Pancreas (tissue), 10 donors: ENCODE measurements at places on chromosomes 3 and 15.

- no peaks in the 10 kb centered on the region for H3K4me1 ChIP-seq
- H3K27me3 ChIP-seq = no peaks in the 10 kb centered on the region
- no peaks in the 10 kb centered on the region for H3K36me3 ChIP-seq
- no peak for DNase-seq
- no peak overlapping the region for H3K27ac ChIP-seq
Observed at GRCh38 chr3:74426571-74426970, 187.9 kb downstream of the CNTN3 start.

DNA sequence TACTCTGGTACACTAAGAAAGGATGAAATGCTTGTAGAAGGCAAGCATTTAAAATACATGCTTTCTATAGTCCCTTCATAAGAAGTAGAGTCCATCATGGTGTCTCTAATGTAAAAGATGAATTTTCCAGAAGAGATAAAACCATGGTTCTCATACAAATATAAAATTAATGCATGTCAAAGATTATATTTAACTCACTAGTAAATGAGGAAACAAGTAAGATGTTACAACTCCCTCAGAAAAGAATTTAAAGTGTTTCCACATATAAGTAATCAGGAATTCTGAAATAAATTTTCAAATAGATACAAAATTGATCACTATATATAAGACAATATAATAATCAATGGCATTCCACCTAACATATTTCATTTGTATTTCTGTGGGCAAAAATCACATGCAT lies 570.3 kb upstream of the CCDC54 start:
- H3K4me1 ChIP-seq = no peaks in the 10 kb centered on the region
- H3K36me3 ChIP-seq = no peaks in the 10 kb centered on the region
- no peak overlapping the region for H3K4me3 ChIP-seq
- DNase-seq = no peak

GRCh38 chr15:40471808-40472150 lies 995 bp downstream of the CHST14 start:
- no peaks in the 10 kb centered on the region for H3K4me1 ChIP-seq
- peak overlapping the region; percentile 88 for H3K27ac ChIP-seq
- no peaks in the 10 kb centered on the region for H3K27me3 ChIP-seq
- peak overlapping the region; percentile 84 for H3K4me3 ChIP-seq
- no peaks in the 10 kb centered on the region for H3K36me3 ChIP-seq
- DNase-seq = peak; percentile 45

DNA sequence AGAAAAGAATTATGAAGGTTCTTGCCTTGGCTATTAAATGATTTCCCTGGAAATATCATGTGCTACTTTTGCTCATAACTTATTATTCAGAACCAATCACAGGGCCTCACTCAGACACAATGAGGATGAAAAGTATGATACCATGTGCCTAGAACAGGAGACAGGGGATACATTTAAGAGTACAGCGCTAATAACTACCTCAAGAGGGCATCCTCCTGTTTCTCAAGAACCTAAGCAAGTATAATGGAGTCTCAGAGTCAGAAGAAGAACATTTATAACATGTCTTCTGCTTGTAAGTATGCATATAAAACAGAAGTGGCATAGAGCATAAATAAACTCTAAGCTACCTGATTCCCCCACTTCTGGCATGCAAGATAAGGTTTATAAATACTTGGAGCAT lies 125.4 kb upstream of the MME start:
- no peaks in the 10 kb centered on the region for H3K27me3 ChIP-seq
- H3K36me3 ChIP-seq = no peaks in the 10 kb centered on the region
- no peaks in the 10 kb centered on the region for H3K4me1 ChIP-seq

- no peak overlapping the region for H3K4me3 ChIP-seq
- no peak overlapping the region for H3K27ac ChIP-seq
- no peaks in the 10 kb centered on the region for H3K36me3 ChIP-seq
- no peaks in the 10 kb centered on the region for H3K27me3 ChIP-seq
- H3K4me1 ChIP-seq = no peaks in the 10 kb centered on the region
Observed at GRCh38 chr3:168977716-168978374, 685.7 kb downstream of the MECOM start.

- H3K27me3 ChIP-seq = no peaks in the 10 kb centered on the region
- H3K27ac ChIP-seq = no peak overlapping the region
Observed at GRCh38 chr3:20511863-20512505, 326.0 kb upstream of the SGO1 start.

DNA sequence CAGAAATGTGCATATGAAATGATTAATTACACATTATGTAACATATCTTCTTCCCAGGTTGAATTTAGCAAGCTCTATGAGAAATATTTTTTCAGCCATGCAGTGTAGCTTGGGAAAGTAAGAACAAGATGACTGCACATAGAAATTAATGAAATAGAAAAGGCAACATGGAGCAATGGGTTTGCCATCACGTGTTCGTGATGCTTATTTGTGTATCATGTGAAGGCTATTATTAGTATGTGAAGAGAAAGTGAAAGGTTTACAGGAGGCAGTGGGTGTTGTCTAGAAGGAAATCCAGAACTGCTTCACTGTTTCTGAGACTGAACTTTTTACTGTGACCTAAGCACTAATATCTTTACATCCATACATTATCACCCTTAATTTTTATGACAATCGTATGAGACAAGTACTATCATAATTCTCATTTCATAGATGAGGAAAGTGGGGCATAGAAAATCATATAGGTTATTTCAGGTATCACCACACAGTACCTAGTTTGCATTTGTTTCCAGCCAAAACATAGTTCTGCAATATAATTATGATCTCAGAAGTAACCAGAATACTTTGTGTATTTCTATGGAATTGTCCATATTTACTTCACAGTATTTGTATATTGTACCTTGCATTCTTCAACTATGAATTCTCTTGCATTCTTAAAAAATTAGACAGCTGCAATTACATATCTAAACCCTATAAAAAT lies 14.9 kb downstream of the SERPINI1 start:
- H3K4me1 ChIP-seq = no peaks in the 10 kb centered on the region
- no peaks in the 10 kb centered on the region for H3K36me3 ChIP-seq
- H3K27ac ChIP-seq = no peak overlapping the region
- no peak overlapping the region for H3K4me3 ChIP-seq
- no peaks in the 10 kb centered on the region for H3K27me3 ChIP-seq

- no peak for DNase-seq
- H3K4me1 ChIP-seq = peaks cover 27% of the 10 kb centered on the region
- peaks cover 23% of the 10 kb centered on the region for H3K36me3 ChIP-seq
Observed at GRCh38 chr3:126473292-126474168, 2.2 kb downstream of the ZXDC start.

- H3K36me3 ChIP-seq = no peaks in the 10 kb centered on the region
- DNase-seq = no peak
- H3K4me3 ChIP-seq = peak overlapping the region; percentile 76
- peaks cover 4% of the 10 kb centered on the region for H3K4me1 ChIP-seq
- peak overlapping the region; percentile 78 for H3K27ac ChIP-seq
Observed at GRCh38 chr3:113210604-113211329, 590 bp upstream of the BOC start.

DNA sequence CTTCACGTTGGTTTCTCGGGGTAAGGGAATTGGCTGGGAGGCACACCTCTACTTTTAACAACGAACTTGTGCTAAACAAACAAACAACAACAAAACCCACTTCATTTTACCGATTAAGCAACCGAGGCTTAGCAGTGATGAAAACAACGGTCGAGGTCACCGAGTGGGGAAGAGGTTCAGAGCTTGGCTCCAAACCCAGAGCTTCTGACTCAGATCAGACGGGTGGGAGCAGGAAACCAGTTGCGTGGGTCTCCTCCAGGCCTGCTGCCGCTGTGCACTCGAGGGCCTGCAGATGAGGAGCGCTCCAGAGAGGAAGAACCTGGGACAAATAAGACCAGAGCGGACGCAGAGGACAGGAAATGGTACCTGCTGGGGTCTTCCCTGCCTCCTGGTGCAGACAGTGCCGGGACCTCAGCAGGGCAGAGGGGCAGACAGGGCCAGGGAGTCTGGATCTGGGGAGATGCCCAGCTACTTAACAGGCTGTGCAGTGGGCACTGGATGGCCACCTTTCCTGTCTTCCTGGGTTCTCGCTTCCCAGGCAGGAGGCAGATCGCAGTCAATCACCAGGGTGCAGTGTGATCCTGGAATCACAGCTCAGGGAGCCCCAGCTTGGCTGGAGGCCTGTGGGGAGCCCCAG lies 99.0 kb upstream of the MEF2A start:
- no peak overlapping the region for H3K4me3 ChIP-seq
- H3K4me1 ChIP-seq = no peaks in the 10 kb centered on the region
- no peak overlapping the region for H3K27ac ChIP-seq
- no peak for DNase-seq
- no peaks in the 10 kb centered on the region for H3K36me3 ChIP-seq

- no peak overlapping the region for H3K4me3 ChIP-seq
- peaks cover 7% of the 10 kb centered on the region for H3K4me1 ChIP-seq
- no peaks in the 10 kb centered on the region for H3K27me3 ChIP-seq
- no peak for DNase-seq
- H3K36me3 ChIP-seq = no peaks in the 10 kb centered on the region
Observed at GRCh38 chr3:18440066-18440722, 15.1 kb upstream of the SATB1 start.

DNA sequence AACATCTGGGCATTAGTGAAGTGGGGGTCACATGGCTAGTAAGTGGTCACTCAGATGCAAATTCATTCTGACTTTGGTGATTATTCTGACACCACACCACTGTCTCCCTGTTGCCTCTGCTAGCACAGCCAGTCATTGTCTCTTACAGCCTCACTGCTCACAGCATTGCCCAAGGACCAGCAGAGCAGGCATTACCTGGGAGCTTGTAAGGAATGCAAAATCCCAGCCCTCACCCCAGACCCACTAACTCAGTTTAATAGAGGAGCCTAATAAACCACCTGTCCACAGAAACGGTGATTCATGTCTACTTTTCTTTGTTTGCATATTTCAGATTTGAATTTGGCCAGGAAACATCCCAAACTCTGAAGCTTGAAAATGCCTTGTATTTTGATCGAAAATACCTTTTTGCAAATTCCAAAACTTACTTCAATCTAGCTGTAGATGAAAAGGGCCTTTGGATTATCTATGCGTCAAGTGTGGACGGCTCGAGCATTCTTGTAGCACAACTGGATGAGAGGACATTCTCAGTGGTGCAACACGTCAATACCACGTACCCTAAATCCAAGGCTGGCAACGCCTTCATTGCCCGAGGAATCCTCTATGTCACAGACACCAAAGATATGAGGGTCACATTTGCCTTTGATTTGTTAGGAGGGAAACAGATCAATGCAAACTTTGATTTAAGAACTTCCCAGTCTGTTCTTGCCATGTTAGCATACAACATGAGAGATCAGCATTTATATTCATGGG lies 62.7 kb downstream of the GLDN start:
- no peak overlapping the region for H3K4me3 ChIP-seq
- no peaks in the 10 kb centered on the region for H3K36me3 ChIP-seq
- H3K27ac ChIP-seq = no peak overlapping the region
- DNase-seq = no peak

DNA sequence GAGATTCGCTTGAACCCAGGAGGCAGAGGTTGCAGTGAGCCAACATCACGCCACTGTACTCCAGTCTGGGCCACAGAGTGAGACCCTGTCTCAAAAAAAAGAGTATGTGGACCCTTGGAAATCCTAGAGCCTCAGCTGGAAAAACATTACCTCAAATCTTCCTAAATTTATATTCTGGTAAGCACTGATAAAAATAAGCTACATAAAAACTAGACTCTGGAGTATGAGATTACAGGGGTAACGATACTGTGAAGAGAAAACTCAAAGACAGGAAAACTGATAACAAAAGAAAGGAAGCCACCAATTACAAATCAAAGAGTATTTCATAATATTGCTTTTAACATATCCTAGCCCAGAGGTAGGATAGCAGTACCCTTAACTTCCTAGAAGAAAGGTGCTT lies 30.3 kb downstream of the SETD2 start:
- no peak overlapping the region for H3K27ac ChIP-seq
- peaks cover 11% of the 10 kb centered on the region for H3K4me1 ChIP-seq
- no peak for DNase-seq
- no peaks in the 10 kb centered on the region for H3K36me3 ChIP-seq

GRCh38 chr15:57537072-57537471 lies 54.6 kb upstream of the MYZAP start:
- DNase-seq = peak; percentile 78
- H3K4me3 ChIP-seq = no peak overlapping the region
- no peaks in the 10 kb centered on the region for H3K4me1 ChIP-seq
- no peaks in the 10 kb centered on the region for H3K36me3 ChIP-seq

- no peak overlapping the region for H3K4me3 ChIP-seq
- no peaks in the 10 kb centered on the region for H3K4me1 ChIP-seq
- no peak for DNase-seq
- no peak overlapping the region for H3K27ac ChIP-seq
Observed at GRCh38 chr3:20846832-20847231, 660.8 kb upstream of the SGO1 start.

- H3K27ac ChIP-seq = no peak overlapping the region
- no peaks in the 10 kb centered on the region for H3K4me1 ChIP-seq
- no peaks in the 10 kb centered on the region for H3K27me3 ChIP-seq
- DNase-seq = no peak
- no peak overlapping the region for H3K4me3 ChIP-seq
- H3K36me3 ChIP-seq = no peaks in the 10 kb centered on the region
Observed at GRCh38 chr3:124459678-124460077, 270.6 kb upstream of the UMPS start.

DNA sequence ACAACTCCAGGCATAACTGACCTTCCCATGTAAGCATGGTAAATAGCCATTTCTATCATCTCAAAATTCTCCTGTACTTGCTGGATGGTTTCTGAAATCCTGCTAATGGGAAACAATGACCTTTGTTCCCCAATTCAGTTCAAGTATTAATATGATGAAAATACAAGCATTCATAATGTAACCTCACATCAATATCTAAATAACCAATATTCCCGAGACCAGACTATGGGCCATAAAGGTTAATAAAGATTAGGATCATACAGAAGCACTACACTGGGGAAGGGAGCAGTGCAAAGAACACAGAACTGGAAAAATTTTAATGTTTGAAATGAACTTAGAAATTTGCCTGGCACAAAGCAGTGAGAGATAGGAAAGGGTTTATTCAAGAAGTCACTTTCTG lies 151.3 kb upstream of the SETMAR start:
- H3K4me3 ChIP-seq = no peak overlapping the region
- no peaks in the 10 kb centered on the region for H3K27me3 ChIP-seq
- no peak for DNase-seq
- H3K4me1 ChIP-seq = no peaks in the 10 kb centered on the region
- H3K27ac ChIP-seq = no peak overlapping the region
- H3K36me3 ChIP-seq = no peaks in the 10 kb centered on the region

DNA sequence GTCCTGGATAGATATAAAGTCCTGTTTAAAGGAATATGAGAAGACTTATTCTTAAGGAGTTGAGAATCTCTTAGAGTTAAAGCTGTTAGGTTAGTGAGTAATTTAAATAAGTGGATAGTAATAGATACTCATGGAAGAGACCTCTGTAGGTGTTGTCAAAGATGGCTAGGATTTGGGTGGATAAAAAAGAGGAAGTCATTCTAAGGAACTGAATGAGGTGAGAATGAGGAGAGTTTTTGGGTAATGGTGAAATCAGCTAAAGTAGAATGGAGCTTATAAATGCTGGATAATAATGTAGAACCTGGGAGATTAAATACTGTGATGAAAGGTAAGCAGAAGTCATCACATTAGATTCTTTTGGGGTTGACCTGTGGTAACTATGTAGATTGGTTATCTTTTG lies 8.1 kb downstream of the ARIH1 start:
- DNase-seq = no peak
- no peak overlapping the region for H3K27ac ChIP-seq
- H3K27me3 ChIP-seq = no peaks in the 10 kb centered on the region
- H3K4me1 ChIP-seq = peaks cover 33% of the 10 kb centered on the region

- no peaks in the 10 kb centered on the region for H3K4me1 ChIP-seq
- no peak overlapping the region for H3K27ac ChIP-seq
- H3K27me3 ChIP-seq = no peaks in the 10 kb centered on the region
- no peak overlapping the region for H3K4me3 ChIP-seq
- DNase-seq = no peak
Observed at GRCh38 chr15:79943820-79944219, 27.2 kb downstream of the BCL2A1 start.

GRCh38 chr3:188170461-188171459 lies 16.8 kb downstream of the LPP start:
- DNase-seq = no peak
- H3K4me3 ChIP-seq = no peak overlapping the region
- H3K36me3 ChIP-seq = no peaks in the 10 kb centered on the region
- H3K4me1 ChIP-seq = peaks cover 25% of the 10 kb centered on the region
- no peaks in the 10 kb centered on the region for H3K27me3 ChIP-seq
